ENCODE measurements at places on chromosomes 3 and 15.

DNA sequence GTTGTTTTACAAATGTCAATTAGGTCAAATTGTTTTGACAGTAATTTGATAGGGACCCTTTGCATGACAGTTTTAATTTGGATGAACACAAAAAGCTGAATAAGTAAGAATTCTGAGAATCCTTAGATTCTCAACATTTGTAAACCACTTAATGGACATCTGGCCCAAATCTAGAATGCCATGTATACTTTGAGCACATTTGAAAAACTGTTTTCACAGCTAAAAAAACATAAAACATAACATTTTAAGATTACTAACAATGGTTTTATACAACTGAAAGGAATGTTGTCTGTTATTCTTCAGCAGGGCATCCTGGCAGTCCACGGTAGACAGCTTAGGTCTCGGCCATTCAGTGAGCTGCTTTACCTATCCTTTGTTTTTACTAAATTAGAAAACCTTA lies 34.5 kb upstream of the TM2D3 start:
- DNase-seq, result no peak

- DNase-seq, result no peak
Observed at GRCh38 chr15:52234596-52235541, 43.7 kb upstream of the GNB5 start.

GRCh38 chr3:37913522-37913921 lies 51.8 kb downstream of the CTDSPL start:
- DNase-seq, result peak; percentile 78

DNA sequence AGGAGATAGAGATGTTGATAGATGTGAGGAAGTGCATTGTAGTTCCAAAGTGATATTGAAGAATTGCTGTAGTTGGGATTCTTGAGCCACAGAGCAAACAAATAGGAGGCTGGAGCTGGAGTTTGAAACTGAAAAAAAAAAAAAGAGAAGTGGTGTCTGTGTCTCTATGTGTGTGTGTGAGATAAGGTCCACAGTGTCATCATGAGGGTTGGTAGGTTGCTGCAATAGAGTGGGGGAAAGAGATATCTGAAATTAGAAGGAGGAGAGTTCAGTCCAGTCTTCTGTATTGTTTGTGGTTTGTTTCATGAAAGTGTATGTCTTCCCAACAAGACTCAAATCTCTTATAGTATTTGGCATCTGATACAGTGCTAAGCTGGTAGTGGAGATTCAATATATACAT lies 37.3 kb upstream of the CACNA1D start:
- peak; percentile 5 for DNase-seq

DNA sequence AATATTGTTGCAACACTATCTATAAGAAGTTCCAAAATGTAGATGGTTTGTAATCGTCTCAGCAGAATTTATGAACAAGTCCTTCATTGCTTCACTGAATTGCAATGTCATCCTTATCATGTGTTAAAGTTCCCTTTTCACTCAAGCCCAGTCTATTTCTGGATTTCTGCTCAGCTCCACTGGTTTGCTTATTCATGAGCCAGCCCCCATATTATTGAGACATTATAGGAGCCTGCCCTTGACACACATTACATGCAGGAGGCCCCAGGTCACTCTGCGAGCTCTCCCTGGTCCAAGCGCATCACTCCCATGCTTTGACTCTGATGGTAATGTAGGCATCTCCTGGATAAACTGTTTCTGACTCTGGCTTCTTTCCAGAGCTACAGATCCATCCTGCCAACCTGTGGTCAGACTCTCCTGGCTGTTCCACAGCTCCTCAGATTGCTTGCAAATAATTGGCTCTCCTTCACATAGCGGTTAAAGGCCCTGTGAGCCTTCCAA lies 56.9 kb downstream of the ABTB1 start:
- DNase-seq, result peak; percentile 95

DNA sequence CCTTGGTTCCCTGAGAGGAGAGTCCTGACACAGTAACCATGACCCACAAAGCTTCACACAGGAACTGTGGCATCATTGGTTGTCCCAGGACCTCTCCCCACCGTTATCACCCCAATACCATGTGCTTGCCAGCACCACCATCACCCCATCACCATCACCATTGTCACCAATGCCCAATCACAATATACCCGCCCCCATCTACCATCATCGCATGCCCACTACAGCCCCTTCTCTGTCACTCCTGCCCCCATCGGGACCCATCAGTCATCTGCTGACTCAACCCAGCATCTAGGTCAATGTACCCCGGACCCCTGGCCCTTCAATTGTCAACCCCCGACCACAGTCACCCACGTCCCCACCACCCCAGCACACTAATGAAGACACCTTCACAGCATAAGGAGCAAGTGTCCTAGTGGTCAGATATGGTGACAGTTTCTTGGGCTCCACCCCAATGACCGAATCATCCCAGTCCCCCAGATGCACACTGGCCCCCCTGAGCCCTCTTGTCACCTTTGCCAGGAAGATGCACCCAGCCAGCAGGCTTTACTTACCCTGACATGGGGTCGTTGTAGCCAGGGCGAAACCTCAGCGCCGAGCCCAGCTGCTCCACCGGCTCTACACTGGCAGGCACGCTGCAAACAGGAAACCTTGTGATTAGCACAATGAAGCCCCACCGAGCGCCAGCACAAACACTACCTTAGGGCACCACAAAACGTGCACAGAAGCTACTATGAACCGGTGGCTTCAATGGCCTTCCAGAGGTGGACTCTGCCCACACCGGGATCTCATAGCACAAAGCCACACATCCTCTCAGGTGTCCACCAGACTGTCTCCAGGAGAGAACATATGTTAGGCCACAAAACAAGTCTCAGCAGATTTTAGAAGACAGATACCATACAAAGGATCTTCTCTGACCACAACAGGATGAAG lies 25.1 kb downstream of the SHISA5 start:
- DNase-seq, result no peak

DNA sequence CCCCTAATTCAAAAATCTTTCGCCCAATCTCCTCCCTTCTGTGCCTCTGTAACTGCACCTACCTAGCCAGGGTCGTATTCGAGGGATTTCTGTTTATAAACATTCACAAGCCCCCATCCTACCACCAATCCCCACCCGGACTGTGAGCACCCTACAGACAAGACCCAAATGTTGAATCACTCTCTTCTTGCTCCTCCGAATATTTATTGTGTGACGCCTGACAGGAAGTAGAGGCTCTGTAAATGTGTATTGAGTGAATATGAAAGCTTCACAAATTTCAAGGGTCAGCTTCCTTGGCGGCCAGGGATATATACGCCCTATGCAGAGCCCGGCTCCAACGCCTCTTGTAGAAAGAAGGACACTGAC lies 1.6 kb downstream of the BDH1 start:
- DNase-seq, result no peak

DNA sequence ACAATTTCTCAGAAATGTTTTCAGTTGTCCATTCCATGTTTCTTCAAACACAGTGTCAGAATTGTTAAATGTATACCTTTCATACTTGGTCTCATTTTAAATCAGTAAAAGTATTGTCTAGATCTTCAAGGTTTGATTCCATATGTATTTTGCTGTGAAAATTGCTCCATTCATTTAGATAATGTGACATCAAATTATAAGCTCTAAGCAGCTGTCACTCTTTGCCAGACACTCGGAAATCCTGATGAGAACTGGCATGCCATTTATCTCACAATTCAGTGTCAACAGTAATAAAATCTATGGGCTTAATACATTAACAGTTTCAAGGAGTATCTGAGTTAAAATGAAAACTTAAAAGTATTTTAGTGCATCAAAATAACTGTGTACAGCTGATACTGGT lies 1025.3 kb upstream of the EPHA6 start:
- no peak for DNase-seq

DNA sequence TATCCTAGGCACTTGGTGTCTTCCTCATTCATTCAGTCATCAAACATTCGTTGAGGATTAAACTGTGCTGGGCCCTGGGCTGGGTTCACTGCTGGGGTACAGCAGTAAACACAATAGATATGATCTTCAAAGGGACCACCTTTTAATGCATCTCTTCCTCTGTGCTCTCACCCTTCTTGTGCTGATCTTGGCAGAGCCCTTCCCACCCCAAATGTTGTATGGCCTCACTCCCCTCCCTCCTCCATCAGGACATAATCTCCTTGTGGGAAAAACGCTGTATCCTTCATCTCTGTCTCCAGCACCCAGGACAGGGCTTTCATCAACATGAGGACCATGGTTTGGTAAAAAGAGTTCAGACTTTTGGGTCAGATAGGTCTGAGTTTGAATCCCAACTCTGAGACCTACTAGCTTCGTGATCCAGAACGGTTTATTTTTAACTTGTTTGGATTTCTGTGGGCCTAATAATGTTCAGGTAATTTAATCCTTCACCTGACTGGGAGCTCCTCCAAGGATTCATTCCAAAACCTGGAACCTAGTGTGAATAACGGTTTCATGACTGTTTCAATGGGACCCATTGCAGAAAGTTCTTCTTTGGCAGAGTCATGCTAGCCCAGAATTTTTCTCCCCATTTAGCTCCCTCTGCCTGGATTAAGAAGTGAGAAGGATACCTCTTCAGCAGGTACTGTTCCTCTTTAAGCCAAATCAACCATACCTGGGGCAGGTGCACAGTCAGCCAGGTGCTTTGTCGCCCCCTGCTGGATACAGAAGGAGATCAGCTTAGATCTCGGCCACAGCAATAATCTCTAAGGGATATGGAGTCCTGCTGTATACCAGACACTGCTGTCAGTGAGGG lies 5.2 kb upstream of the WNT7A start:
- DNase-seq, result peak; percentile 13

DNA sequence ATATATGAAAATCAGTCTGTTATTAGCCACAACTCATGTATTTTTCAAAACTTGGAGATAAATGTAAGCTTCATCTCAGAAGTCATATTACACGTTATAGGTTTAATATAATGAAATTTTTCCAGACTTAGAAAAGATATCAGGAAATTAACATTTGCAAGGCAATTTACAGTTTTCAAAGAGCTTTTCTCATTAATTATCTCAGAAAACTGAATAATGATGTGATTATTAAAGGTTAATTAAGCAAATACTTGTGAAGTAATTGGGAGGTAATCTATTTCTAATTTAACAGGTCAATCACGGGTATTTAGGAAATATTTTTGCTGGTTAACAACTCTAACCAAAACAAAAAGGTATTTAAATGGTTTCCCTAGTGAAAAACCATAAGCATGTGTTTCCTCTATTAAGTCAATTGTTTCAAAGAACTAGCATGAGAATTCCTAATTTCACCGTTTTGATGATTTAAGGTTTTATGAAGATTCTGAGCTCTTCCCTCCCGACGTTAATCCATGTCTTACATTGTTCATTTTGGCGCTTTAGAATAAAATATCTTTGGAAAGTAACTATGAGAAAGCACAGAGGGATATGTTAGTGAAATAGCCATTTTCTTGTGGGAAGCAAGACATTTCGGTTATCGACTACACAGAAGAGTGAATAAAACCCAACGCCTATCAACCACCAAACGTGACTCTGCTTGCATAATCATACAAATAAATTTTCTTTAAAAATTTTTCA lies 1.5 kb upstream of the NEO1 start:
- no peak for DNase-seq

- DNase-seq, result no peak
Observed at GRCh38 chr3:45927881-45928280, 15.4 kb upstream of the CXCR6 start.

DNA sequence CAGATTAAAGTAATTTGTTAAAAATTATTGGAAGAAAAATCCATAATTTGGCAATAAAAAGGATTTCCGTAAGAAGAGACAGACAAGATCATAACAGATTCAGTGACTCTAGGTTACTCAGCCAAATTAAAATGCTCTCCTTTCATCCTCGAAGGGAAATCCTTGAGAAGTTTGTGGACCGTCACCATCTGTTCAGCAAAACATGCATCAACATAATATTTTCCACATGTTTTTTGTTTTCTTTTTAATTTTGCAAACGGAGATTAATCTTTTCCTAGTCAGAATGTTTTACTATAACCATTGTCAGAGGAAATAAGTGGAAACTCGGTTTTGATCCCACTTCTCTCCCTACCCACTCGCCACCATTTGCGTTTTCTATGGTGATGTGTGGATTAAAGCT lies 128.3 kb downstream of the TMCO5A start:
- DNase-seq, result no peak

DNA sequence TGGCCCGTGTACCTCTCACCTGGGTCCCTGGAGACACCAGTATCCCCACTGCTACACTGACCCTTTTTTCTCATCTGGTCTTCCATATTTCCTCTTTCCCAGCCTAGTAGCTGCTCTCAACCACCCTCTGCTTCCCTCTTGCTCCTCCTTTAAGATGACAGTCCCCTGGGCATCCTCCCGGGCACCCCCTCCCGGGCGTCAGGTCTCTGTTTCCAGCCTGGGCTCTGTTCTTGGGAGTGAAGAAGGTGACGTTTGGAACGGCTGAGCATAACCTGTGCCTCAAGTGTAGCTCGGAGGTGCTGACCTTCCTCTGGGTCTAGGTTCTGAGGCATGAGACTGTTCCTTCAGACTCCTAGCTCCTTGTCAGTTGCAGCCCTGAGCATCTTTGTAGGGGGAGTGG lies 101.2 kb downstream of the VGLL4 start:
- no peak for DNase-seq

- no peak for DNase-seq
Observed at GRCh38 chr3:55609230-55609827, 122.2 kb upstream of the WNT5A start.

DNA sequence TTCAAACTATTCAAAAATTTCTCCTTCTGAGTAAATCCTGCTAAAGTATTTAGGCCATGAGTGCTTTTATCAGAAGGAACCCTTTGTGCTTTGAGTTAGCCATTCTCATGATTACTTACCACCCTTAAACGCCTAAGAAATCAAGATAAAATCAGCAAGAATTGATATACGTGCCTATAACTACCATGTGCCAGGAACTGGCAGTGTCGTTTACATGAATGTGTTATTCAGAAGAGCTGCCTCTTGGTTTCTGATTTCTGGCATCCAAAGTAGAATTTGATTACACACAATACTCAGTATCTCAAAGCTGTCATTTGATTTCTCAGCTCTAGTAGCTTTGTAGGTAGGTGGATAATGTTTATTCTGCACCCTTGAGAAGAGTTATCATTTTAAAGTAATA lies 351.3 kb upstream of the CCDC54 start:
- DNase-seq, result no peak

- peak; percentile 85 for DNase-seq
Observed at GRCh38 chr15:41291065-41291631, 41.2 kb downstream of the OIP5 start.

DNA sequence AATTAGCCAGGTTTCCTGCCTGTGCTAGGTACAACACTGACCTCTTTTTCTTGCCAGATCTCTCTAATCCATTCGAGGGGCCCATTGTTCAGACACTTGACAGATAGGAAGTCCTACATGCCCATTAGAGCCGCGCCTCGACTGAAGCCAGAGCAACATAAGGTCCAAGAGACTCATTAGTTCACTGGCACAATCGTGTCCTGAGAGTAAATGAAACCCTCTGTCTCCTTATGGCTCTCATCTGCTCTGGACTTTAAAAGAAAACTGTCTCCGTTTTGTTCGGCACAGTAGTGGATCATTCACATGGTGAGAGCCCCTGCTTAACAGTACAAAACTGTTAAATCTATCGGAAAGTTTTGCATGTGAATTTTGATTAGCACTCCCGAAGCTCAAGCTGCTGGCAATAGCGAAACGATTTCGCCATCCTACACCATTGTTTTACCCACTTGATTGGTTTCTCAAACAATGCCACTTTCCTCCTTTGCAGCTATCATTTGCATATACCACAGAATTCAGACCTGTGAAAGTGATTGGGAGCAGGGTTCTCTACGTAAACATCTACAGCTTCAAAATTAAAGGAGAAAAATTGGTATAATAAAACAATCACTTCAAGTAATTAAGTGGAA lies 19.0 kb upstream of the C15orf61 start:
- DNase-seq, result no peak

- no peak for DNase-seq
Observed at GRCh38 chr3:128411574-128412064, 55.1 kb downstream of the DNAJB8 start.

All from suppressor macrophage treated with lipopolysaccharide for 4 hours (primary cell).